Cardiac septum (tissue), 1 donor: ENCODE measurements at places on chromosomes 16 and 17. TPM values are rescaled to one million over a fixed set of nuclear protein-coding genes. Genes with fewer than 3 reads are reported as not detected.

ARSG gene
- 2.7 TPM for total RNA-seq

SPN gene
- 3.1 TPM for total RNA-seq

DNA sequence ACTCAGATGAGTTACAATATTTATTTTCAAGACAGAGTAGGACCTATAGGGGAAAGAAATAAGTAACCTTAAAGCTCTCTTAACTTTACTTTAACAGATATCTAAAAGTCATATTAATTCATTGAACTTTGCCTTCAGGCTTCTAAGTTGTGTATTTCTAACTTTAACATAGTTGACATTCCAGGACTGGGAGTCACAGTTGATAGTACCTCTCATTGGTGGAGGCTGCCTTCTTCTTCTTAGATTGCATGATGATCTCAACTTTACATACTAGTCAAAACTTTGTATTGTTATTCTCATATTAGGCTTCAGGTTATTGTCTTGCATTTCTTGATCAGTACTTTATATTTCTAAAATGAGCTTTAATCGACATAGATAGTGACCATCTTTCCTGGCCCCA is 350.1 kb upstream of the KIF2B start:
- DNase-seq: no peak

DNA sequence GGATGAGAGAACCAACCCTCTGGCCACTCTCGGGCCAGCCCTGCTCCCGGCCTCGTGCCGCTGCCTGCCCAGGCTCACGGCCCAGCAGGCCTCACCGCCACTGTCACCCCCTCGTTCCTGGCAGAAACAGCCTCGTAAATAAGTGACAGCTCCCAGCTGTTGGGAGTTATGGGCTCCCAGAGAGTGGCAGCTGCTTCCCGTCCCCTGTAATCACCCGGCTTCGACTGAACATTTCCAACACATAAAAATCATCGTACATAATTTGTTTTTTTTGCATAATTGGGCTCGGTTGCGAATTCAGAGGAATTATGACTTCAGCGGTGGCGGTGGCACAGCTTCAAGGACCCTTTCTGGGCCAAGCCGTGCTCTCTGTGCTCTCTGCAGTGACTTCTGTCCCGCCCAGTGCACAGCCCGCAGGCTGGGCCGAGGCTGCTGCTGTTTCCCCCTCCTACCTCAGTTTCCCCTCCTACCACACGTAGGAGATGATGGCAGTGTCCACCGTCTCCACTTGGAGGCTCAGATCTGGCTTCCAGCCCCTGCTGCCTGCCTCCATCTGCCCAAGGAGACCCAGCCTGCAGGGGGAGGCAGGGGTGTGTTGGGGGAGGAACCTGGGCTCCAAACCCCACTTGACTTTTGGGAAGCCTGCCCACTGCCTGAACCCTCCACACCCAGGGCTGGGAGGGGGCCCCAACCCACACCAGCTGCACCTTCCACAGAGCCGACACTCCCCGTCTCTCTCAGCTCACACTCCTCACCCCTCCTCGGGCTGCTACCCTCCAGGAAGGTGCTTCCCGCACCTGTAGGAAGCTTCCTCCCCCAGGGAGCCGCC is 84.9 kb downstream of the RTN4RL1 start:
- no peak for DNase-seq

- no peak for DNase-seq
Measured at GRCh38 chr17:40645943-40646342, 1.7 kb downstream of the SMARCE1 start.

DNA sequence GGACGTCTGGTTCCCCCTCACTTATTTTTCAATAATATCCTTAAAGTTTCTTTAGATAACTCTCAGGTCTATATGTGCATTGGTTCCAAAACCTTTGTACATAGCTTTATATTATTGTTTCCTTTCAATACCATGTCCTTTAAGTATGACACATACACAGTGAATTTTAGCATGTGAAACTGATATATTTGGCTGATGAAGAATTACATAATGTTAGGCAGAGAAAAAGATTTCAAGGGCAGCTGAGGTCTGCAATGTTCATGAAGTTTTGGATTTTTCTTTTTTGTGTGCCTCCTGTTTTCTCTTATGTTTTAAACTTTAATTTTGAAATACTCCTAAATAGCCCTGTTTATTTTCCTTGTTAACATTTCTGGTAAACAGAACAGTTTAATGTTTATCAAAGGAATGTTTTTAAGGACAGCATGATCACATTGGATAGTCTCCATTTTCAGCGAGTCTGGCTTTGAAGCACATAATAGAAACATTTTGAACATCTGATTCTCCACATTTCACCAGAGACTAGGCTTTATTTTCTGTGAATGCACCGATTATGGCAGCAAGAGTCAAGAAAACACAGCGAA is 32.9 kb upstream of the FBXO47 start:
- DNase-seq: no peak

RMI2 gene
- 0.43 TPM for total RNA-seq

GRCh38 chr16:49023050-49023449 is 258.6 kb downstream of the CBLN1 start:
- DNase-seq: peak; percentile 69
